ENCODE measurements at places on chromosomes 3 and 15. TPM values are rescaled to one million over a fixed set of nuclear protein-coding genes. Genes with fewer than 3 reads are reported as not detected.

The AQR gene
- total RNA-seq = 31.7 TPM

DNA sequence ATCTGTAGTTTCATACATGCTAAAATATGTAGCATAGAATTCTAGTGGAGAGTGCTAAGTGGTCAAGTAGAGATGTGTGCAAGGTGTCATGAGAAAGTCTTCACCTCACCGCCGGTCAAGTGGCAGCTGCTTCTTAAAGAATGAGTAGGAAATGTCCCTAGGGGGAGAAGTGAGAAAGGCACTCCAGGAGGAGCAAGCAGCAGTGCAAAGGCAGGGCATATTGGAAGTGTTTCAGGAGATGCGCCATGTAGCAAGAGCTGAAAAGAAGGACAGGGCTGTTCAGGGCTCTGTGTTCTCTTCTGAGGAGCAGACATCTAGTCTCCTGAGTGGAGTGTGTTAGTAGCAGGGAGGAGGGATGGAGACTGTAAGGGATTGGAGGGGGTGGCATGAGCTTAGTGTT lies 312.4 kb upstream of the SEMA6D start:
- no peak for DNase-seq

DNA sequence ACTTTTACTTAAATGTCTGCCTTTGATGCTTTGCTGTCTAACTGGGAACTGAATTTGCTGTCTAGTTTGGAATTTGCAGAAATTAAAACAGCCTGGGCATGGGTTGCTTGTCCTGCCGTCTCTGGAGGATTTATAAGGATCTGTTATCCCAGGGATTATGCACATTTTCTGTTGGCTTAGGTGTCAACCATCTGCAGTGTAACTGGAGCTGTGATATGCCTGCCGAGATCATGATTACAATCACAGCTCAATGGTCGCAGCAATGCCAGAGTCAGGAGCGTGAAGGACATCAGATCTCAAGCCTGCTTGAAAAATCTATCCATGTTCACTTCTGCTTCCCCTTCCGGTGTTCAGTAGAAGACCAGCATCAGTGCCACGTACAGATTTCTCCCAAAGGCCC lies 41.8 kb upstream of the SETMAR start:
- DNase-seq = no peak

GRCh38 chr3:108664266-108664665 lies 74.7 kb downstream of the DZIP3 start:
- no peak for DNase-seq

The A4GNT gene
- not detected for total RNA-seq

DNA sequence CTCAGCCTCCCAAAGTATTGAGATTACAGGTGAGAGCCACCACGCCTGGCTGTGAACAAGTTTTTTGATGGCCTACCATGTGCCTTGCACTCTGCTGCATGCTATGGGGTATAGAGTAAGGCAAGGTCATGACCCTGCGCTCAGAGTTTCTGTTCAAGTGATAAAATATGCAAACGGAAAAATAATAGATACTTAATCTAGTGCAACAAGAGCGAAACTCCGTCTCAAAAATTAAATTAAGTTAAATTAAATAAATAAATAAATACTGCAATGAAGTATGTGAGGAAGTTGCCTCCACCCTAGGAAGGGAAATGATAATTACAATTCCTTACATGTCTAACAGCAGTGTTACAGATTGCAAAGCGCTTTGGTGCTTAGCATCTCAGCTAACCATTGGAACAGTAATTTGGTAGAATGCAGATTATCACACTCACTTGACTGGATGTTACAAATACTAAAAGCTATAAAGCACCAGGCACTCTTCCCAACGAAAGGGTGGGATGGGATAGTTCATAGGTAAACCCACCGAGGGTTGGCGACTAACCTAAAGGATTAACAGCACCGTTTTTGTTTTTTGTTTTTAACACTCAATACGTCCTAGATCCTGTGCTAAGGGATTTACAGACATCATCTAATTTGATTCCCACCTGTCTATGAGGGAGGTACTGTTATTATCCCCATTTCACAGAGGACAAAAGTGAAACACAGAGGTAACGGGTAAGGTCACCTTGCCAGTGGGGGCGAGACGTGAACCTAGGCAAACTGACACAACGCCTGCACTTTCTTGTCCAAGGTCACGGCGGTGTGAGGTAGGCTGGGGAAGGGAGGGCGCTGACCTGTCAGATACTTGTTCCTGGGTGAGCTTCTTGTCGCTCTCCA lies 793 bp upstream of the FANCD2 start:
- DNase-seq = no peak

- DNase-seq = no peak
These were observed 322.5 kb downstream of the MAGI1 start for GRCh38 chr3:65716071-65716751.

- no peak for DNase-seq
These were observed 13.6 kb upstream of the ADAMTS17 start for GRCh38 chr15:100355342-100355741.

The PIERCE2 gene
- 0.84 TPM for total RNA-seq

GRCh38 chr3:49614936-49615335 lies 59.2 kb upstream of the APEH start:
- no peak for DNase-seq

GRCh38 chr15:79615754-79616153 lies 183.6 kb downstream of the MINAR1 start:
- no peak for DNase-seq

All from omental fat pad (tissue), 4 donors.